ENCODE measurements at places on chromosomes 7 and 10.

GRCh38 chr7:2794836-2795636, 49.1 kb downstream of the GNA12 start:
- DNase-seq, result no peak

DNA sequence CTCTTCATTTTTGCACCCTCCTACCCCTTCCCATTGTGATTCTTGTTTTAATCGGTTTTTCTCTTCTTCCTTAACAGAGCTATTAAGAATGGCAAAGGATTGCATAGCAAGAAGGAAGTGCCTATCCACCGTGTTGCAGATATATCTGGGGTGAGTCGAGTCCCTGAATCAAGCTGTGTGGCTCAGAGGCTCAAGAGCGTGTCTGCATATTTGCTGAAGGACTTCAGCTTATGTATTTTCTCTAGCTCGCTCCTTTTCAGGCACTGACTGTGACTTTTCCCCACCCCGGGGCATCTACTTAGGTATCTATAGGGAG, 126.6 kb downstream of the LRRC4 start:
- no peak for DNase-seq

DNA sequence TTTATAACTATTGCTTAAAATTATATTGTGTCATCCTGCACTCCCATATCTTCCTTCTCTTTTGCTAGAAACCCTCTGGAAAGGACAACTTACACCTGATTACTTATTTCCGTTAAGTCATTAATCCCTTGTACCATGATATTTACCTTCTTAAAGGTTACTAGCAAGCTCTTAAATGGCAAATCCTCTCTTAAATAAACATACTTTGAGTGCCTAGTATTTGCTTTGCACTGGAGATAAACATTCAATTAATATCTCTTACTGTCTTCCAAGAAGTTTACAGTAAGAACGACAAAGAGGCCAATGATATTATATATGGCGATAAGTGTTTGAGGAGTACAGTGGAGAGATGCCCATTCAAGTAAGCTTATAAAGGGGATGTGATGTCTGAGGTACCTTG, 278.3 kb downstream of the HGF start:
- DNase-seq, result no peak

DNA sequence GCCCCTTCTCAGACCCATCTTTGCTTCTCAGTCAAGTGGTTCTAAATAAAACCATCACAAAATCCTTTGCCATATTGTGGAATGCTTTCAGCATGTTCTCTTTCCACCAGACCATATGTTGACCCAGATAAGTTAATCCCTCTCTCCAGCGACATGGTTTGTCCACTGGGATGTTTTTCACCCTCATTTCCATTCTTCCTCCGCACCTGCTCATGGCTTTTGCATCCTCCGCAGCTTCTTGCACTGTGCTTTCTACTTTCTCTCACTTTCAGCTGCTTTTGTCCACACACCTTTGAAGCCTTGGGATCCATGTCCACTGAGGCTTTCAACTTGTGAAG, 52.3 kb upstream of the WAC start:
- no peak for DNase-seq

- DNase-seq, result no peak
Observed at GRCh38 chr10:110324201-110324804, 19.6 kb upstream of the SMNDC1 start.

GRCh38 chr10:133325440-133326222, 11.1 kb downstream of the CALY start:
- DNase-seq, result no peak

DNA sequence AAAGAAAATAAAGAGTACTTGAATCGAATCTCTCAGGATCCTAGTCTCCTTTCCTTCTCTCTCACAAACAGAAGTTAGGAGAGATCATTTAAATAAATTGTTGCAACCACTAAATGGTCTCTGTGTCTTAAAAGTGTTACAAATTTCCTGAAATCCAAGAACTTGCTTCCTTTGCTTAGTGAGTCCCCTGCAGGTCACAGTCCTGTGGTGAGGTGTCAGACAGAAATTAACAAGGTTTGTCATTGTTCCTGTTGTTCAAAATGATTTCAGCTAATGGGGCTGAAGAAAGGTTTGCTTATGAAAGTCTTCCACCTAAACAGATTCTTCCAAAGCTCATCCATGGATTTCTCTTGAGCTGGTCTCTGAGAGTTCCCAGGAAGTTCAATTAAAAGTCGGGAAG, 151.6 kb upstream of the SLC26A5 start:
- no peak for DNase-seq

GRCh38 chr7:125847055-125847454, 917.4 kb upstream of the POT1 start:
- no peak for DNase-seq

- no peak for DNase-seq
Observed at GRCh38 chr10:1454428-1454827, 282.9 kb downstream of the ADARB2 start.

DNA sequence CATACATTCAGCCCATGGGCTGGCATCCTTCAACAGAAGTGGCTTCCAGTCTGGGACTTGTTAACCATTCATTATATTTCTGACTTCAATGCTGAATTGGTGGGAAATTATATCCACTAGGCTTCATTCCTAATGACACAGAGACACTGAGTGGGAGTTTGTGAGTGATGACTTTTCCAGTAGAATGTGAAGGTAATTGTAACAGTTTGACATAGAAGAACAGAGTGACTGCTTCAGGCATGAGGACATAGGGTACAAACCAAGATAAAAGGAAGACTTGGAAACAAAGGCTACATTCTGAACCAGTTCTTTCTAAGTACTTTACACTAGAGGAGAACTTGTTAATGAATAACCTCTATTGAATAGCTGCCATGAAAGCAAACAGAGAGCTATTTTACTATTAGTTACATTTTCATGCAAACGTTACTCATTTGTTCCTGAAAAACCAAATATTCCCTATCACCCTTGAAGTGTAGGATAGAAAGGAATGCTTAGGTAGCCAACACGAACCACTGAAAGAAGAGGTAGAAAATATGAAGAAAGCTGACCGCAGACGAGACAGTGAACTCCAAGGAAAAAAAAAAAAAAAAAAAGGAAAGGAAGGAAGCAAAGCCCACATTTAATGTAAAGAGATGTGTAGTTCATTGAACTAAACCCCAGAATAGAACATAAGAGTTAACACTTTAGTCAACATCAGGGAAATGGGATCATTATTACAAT, 237.0 kb upstream of the SEMA3C start:
- DNase-seq, result no peak

- DNase-seq, result no peak
Observed at GRCh38 chr7:17021205-17021604, 139.4 kb upstream of the AGR3 start.
